ENCODE measurements at places on chromosomes 2 and 18.
A peak's percentile ranks its signal among the peaks of the same experiment; 100 is the strongest.

DNA sequence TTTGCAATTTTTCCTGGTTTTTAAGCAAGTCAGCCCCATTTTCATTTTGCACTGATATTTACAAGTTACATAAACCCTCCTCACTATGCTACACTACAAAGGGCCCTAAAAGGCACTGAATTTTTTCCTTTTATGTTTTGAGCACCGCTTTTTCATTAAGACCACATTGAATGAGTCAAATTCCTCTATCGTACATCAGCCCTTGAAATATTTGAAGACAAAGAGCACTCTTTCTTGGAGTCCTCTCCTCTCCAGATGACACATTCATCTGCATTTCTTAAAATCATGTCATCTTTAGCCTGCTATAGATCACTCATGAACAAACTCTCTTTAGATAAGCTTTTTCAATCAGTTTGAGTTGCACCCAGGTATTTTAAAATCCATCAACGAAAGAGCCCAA lies 306.6 kb upstream of the SOX11 start:
- no peak for DNase-seq

DNA sequence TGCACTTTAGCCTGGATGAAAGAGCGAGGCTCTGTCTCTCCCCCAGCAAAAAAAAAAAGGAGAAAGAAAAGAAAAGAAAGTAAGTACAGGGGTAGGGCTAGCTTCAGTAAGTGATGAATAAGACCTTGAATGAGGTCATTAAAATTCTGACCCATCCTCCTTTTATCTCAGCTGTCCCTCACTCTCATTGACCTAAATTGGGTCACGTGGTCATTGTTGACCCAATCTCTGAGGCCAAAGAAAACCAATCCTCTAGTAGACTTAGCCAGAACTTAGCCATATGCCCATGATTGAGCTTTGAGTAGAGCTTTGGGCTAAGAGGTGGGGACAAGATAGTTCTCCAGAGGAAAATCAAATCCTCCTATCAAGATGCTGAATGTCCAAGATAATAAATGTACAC lies 149.3 kb downstream of the PDE11A start:
- no peak for DNase-seq

- no peak for DNase-seq
These were observed 13.9 kb downstream of the MAPRE2 start for GRCh38 chr18:35055105-35055504.

GRCh38 chr2:83531206-83531826 lies 927.8 kb downstream of the SUCLG1 start:
- no peak for DNase-seq

DNA sequence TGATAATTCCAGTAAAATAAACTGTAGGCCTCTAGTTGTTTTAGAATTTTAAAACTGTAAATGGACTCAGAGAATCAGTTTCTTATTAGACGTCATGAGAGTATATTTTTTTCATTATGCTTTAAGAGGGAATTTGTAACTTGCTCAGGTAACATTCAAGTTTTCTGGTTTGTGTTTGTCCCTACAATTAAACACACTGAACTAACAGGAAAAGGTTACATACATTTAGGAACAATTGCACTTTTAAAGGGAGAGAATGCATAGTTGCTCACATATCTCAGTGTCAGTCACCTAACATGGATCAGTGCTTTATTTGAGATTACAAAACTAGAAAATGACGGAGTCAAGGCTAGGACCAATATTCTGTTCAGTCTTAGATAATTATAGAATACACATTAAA lies 3.1 kb downstream of the COL3A1 start:
- DNase-seq: no peak

DNA sequence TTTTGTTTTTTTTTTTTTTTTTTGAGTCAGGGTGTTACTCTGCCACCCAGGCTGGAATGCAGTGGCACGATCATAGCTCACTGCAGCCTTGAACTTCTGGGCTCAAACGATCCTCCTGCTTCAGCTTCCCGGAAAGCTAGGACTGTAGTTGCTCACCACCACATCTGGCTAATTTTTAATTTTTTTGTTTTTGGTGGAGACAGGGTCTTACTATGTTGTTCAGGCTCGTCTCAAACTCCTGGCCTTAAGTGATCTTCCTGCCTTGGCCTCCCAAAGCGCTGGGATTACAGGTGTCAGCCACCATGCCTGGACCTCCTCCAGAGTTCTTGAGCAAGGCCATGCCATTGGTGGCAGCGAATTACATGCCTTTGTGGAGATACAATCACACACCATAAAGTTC lies 35.2 kb downstream of the ASB1 start:
- no peak for DNase-seq

- DNase-seq: no peak
These were observed 17.7 kb upstream of the NFE2L2 start for GRCh38 chr2:177282181-177282641.

DNA sequence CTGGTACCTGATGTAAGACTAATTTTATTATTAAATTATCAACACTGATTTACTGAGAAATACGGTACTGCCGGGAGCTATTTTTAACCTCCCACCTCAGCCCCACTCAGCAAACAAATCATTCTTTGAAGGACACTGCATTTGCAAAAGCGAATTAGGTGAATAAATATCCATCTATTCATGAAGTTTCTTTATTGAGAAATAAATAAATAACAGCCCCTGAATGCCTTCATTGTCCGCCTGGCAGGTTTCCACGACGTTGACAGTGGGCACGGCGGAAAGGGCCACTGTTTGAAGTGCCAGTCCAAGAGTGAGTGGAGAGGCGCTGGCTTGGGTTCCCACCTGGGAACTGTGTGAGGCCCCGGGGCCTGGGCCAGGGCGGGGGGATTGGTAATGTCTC lies 15.7 kb downstream of the C1QL2 start:
- no peak for DNase-seq

- no peak for DNase-seq
These were observed 925.7 kb downstream of the DCDC2C start for GRCh38 chr2:4628998-4629501.

DNA sequence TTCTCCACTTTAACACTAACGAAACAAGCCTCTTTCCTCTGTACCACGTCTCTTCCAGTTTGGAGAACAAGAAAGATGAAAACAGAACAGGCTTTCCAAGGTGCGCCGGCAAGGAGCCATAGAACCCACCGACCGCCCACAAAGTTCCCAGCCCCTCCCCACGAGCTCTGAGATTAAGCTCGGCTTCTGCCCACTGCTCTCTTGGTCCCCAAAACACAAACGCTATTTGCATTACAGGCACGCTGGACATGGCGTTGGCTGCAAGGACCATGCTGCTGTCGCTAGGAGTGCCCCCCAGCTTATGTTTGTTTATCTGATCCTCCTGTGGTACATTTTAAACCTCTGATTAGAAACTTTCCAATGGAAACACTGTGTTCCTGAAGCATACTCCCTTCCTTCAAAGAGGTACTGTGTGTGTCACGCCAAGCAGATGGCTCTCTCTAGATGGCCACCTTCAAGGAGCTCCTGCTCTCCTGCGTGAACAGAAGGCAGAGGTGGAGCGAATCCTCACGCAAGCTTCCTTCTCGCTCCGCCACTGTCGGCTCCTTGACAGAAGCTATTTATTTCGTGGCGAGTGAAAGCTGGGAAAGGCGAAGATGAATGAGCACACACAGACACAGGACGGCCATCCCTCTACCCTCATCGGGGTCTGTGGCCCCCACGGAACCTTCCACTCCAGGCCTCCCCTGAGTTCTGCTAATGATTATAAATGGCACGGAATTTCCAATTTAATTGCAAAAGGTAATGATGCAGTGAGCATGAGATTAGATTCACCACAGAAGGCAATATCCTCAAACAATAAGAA lies 166.2 kb downstream of the EIPR1 start:
- no peak for DNase-seq

GRCh38 chr2:29729401-29729800 lies 192.0 kb downstream of the ALK start:
- DNase-seq: no peak

DNA sequence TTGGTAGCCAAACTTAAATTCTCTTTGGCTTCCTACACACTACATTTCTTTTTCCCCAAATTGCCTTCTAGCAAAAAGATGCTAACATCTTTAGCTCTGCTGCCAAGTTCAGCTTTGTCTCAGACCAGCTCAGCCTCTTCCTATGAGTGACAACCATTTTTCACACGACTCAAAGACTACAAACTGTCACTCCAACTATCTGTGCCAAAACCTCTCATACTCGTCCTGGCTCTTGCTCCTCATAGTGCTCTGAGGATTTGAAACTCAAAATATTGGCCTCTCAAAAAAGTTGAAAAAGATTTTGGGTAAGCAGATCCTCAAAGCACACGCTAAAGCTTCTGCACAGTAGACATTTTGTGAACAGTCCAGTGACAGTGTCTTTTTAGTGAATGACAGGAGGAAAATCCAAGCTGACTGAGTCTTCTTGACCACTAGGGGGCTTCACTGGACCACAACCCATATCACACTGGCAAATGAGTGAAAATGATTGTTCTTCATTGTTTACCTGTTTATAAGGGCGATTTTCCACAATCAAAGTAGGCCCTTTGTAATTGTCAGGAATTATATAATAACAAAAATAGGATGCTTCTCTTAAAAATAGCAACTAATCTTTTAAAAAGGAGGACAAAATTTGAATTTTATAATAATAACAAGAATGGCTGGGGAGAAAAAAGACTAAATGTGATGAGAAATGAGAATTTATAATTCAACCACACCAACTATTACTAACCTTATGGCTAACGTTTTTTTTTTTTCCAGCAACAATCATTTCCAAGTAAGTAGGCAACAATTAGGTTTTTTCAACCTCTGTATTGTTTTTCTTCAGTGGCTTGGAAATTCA lies 85.5 kb upstream of the PGAP1 start:
- DNase-seq: peak; percentile 70

DNA sequence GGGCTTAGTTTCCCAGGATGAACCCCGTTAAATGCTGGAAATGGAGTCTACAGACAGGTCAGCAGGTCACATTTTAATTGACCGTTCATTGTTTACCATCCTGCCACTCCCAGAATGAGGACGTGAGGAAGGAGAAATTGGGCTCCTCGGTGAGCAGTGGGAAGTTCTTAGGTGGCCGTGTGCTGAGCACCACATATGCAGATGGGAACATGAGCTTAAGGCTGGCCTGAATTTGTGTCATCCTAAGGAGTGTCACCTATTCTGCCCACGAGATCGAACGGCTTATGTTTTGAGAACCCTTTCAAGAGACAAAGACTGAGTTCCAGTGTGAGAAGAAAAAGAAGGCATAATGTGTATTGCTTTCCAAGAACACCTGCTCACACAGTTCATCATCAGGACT lies 234.4 kb upstream of the PXDN start:
- no peak for DNase-seq

DNA sequence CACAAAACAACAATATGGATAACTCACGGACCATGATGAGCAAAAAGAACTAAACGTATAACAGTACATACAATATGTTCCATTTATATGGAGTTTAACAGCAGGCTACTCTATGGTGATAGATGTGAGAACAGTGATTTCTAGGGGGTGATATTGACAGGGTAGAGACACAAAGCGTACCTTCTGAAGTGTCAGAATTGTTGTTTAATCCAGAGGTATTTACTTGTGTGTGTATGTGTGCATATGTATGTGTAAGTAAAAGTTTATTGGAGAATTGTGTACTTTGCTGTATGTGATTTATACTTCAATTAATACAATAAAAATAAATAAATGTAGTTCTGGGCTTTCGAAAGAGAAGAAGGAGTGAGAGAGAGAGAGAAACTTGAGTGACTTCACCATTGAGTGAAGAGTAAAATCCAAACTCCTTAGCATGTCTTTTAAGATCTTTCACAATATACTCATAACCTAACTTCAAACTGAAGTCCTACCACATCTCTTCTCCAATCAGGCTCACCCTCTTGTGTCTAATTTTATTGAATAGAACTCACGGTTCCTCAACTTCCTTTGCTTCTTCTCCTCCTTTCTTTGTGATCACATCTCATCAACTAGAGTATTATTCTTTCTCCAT lies 126.0 kb upstream of the KLF7 start:
- DNase-seq: no peak

- DNase-seq: no peak
These were observed 374.5 kb upstream of the HS6ST1 start for GRCh38 chr2:128692895-128693742.

GRCh38 chr2:220011859-220012258 lies 384.4 kb downstream of the SLC4A3 start:
- DNase-seq: no peak

GRCh38 chr2:41782306-41783158 lies 265.3 kb upstream of the PKDCC start:
- DNase-seq: peak; percentile 69

DNA sequence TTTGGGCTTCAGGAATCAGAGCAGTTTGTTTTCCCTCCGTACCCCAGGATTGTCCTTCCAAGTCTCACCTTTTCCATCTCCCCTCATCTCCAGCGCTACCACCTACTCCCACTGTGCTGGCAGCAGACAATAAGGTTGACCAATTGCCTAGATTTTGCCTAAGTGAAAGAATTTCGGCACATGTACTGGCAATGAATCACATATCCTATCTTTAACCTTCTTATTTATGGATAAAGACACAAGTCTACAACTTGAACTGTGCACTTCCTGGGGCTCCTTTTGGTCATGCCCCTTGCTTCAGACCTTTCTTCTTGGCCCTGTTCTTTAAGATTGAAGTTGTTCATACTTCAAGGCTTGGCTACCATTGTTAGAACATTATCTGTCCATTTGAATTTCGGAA lies 71.4 kb downstream of the KCMF1 start:
- DNase-seq: no peak

- DNase-seq: no peak
These were observed 395.2 kb downstream of the CMPK2 start for GRCh38 chr2:6470518-6470917.

- no peak for DNase-seq
These were observed 3.9 kb downstream of the CXCR1 start for GRCh38 chr2:218162814-218163213.

DNA sequence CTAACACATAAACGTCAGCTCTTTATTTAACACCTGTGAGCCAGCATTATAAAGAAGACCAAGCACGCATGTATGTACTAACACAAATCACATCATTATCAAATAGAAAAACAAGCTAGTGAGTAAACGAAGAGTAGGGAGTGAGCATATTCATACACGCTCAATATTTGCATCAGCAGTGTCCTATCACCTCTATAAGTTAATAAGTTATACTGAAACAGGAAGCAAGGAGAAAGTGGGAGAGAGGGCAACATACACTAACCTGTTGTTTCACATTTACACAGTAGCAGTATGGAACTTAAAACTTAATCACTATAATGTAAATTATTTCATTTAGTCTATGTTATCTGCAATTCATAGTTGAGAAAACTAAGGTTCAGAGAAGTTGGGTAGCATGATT lies 321.5 kb upstream of the TANK start:
- no peak for DNase-seq

- no peak for DNase-seq
These were observed 72.1 kb upstream of the MAP4K4 start for GRCh38 chr2:101625387-101625786.

- no peak for DNase-seq
These were observed 145.6 kb downstream of the PDE1A start for GRCh38 chr2:182281276-182281675.

GRCh38 chr18:27073404-27073830 lies 111.7 kb downstream of the CHST9 start:
- DNase-seq: no peak

DNA sequence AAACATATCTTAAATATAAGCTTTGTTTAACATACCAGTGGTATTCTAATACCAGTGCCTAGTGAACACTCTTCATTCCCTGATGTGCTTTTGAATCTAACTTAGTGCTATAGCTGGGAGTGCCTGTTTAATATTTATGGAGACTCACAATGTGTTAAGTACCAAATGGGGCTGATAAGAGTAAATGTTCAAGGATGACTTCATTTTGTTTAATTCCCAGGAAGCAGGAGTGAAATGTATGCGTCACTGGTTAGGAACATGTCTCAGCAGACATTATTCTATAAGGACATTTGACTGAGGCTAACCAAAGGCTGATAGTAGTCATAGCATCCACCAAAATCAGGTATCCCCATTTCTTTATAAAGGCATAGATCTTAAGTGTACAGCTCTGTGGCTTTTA lies 31.7 kb upstream of the LINC00305 start:
- no peak for DNase-seq

All from PC-3 (cell line).